ENCODE measurements at places on chromosomes 12 and 14. TPM values are rescaled to one million over a fixed set of nuclear protein-coding genes. Genes with fewer than 3 reads are reported as not detected.

DNA sequence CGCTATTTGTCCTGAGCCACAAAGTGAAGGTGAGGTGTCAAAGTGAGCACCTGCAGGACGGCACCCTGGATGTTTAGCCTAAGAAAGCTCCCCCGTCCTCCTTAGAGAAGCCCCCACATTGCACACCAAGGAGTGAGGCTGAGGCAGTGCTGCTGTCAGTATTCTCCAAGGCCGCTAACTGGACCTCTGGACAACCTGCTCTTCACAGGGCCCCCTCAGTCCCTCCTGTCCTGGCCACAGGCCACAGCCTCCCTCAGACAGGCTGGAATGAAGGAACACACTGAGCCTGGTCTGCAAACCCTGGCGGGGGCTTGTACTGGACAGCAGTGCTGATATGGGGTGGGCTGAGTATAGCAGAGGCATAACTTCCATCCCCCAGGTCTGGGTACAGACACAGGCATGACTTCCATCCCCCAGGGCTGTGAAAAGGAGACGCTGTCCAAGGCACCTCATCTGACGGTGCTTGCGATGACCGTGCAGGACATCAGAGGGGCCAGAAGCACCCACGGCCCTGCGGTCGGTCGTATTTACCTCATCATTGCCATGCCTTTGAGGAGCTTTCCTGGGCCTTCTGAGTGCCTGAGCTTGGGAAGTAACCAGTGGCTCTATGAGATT, 82.4 kb upstream of the DIO3 start:
- no peak for DNase-seq

DNA sequence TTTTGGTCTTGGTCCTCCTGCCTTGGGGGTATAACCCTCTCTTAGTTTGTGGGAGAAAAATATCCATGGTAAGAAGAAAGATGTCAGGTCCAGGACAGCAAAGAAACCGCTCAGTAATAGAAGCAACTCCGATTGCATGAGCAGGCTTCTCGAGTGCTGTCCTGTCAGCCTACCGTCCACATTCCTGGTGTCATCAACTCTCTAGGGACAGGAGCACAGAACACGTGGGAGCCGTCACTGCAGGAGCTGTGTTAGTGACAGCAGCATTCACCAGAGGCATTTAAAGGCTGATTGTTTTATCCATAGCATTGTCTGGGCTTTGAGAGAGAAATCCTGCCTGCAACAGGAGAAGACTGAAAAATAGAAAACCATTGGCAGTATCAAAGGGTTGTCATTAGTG, 244.2 kb downstream of the CACNA1C start:
- no peak for DNase-seq

DNA sequence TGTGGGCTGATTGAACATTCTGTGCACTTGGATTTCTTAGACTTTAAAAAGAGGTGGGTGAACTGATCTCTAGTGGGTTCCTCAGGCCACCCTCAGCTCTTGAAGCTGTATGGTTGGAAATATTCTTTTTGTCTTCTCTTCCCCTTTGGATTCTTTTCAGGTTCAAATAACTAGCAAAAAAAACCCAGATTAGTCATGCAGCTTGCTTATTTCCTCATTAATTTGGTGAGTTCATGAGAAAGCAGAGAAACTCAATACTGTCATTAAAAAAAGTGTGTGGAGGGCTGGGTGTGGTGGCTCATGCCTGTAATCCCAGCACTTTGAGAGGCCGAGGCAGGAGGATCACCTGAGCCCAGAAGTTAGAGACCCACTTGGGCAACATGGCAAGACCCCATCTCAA, 183.4 kb downstream of the ESR2 start:
- DNase-seq = no peak

DNA sequence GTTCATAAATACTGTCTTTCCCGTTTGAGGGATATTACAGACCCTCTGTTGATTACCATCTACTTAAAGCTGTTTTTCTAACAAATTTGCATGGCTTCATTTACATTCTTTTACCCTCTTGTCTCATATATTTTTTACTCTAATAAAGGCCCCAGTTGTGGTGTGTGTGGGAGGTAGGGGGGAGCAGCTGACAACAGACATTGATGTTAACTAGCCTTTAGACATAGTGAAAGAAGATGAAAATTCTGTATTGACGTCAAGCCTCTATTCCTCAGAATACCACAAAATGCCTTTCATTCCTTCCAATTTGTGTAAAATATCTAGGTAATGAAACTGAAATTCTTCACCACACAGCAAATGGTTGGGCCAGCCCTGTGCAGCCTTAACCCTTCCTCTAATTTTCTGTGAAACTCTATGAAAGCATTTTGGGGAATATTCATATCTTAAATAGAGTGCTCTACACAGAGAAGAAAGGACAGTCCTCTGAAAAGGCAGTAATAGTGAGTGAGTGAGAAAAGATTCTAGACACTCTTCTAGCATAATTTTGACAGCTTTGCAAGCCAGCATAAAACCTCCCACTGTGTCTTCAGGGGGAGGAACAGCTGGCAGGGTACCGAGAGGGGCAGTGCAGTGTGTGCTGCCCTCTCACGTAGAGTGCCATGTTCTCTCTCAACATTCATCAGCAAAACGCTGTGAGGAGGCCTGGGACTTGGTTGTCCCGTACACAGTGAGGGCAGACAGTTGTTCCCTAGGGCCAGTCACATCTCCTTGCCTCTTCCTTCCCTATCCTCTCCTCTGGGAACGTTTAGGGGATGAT, 20.1 kb upstream of the CERS5 start:
- peak; percentile 73 for DNase-seq

L3HYPDH gene
- 9.3 TPM for total RNA-seq

PTPRB gene
- not detected for total RNA-seq

DNA sequence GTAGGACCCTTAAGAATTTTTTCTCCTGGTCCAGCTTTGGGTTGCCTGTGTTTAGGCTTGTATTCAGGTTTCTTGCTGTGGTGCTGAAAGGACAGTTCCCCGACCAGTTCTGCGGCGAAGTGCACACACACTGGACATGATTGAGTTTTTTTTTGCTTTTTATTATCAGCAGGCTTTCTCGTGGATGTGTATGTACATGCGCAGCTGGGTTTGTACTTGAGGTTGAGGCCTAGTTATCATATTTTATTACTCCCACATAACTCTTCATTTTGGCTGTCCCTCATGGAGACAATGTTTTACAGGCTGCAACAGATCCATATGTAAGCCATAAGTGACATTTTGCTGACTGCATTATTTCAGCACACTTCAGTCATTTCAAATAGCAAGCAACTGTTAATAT, 2.5 kb downstream of the SCN8A start:
- DNase-seq = peak; percentile 53

TAS2R20 gene
- total RNA-seq = 1.4 TPM

DNA sequence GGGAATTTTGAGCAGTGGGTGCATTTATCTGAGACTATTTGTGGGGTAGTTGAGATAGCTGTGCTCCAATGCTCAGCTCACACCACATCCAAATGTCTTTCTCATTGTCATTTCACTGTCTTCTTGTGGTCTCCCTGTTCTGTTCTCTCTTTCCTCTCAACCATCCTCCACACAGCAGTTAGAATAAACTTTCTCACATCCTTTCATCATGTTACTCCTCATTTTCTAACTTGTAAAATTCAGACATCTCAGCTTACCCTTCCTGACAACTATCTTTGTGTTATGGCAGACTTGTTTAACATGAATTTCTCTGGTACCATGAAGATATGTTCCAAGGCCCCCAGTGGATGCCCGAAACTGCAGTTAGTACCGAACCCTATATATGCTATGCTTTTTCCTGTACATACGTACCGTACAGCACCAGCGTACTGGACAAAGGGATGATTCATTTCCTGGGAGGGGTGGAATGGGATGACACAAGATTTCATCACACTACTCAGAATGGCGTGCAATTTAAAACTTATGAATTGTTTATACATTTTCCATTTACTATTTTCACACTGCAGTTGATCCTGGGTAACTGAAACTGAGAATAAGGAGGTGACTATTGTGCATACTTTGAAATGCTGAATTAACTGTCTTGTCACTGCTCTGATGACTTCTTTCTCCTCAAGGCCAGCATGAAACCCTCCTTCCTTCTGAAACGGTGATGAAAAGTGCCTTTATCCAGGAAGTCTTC, 177.1 kb upstream of the SLC38A2 start:
- peak; percentile 70 for DNase-seq

SMIM41 gene
- not detected for total RNA-seq

- DNase-seq = peak; percentile 3
These were observed 44.5 kb downstream of the LRRC9 start for GRCh38 chr14:59964251-59965007.

GRCh38 chr12:24360461-24360860, 411.0 kb upstream of the SOX5 start:
- no peak for DNase-seq

GRCh38 chr12:5328669-5329517, 103.0 kb upstream of the NTF3 start:
- no peak for DNase-seq

GRCh38 chr14:68578597-68578996, 214.3 kb downstream of the ZFP36L1 start:
- DNase-seq = no peak

GRCh38 chr14:68860771-68861170, 67.9 kb upstream of the ZFP36L1 start:
- DNase-seq = no peak

CCDC184 gene
- total RNA-seq = 0.37 TPM

DNA sequence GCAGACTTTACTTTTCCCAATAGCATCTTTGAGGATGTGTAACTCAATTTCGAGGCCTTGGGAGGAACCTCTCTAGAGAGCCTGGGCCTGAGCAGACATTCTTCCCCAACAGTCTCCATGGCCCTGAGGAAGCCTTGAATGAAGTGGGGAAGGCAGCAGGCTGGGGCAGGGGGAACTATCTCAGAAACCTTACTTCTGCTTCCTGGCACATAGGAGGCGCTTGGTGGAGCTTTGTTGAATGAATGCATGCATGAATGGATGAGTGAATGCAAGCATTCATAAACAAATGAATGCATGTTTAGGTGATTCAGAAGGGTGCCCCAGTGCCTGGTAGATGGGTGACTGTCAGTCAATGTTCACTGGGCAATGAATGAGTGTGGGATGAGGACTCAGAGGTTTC, 58.3 kb downstream of the GALNT16 start:
- DNase-seq = no peak

GRCh38 chr12:6638305-6638704, 2.5 kb upstream of the LPAR5 start:
- DNase-seq = no peak
